Activated T-cell treated with anti-CD3 and anti-CD28 coated beads for 24 hours (primary cell): ENCODE measurements at places on chromosomes 6 and 20.

GRCh38 chr6:97557355-97557754 is 274.3 kb upstream of the MMS22L start:
- DNase-seq: no peak

GRCh38 chr6:26445934-26446667 is 5.8 kb downstream of the BTN3A3 start:
- peak; percentile 35 for DNase-seq

GRCh38 chr6:9710574-9710973 is 704.3 kb downstream of the TFAP2A start:
- DNase-seq: no peak

DNA sequence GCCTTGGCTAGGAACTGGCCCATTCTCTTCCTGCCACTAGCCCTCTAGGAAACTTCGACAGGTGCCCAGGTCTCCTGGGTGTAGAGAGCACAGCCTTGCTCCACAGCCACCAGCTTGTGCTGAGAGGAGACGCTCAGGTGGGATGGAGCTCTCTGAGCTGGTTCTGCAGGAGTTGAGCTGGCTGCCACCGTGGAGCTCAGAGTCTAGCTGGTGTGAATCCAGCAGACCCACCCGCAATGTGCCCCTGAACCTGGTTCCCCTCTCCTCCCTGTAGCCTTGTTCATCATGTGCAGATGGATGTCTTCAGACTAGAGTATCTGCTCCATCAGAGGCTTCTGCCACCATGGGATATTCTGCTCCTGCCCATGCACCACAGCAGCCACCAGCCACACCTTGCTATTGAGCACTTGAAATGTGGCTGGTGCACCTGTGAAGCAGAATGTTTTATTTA is 222.5 kb downstream of the SYNDIG1 start:
- DNase-seq: no peak

DNA sequence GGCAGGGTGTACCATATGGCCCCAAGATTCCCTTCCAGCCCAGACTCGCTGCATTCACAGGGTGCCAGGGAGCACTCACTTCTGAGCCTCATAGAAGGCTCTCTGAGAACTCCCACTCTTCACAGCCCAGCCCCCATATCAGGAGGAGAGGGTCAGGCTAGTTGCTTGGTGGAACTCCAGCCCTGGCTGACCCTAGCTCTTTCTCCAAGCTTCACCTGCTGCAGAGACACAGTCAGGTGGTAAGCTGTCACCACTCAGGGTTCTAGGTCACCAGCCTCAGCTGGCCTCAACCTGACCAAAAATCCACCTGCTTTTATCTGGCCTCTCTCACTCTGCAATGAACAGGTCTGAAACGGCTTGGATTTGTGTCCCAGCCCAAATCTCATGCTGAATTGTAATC is 162.7 kb upstream of the MLN start:
- DNase-seq: no peak

DNA sequence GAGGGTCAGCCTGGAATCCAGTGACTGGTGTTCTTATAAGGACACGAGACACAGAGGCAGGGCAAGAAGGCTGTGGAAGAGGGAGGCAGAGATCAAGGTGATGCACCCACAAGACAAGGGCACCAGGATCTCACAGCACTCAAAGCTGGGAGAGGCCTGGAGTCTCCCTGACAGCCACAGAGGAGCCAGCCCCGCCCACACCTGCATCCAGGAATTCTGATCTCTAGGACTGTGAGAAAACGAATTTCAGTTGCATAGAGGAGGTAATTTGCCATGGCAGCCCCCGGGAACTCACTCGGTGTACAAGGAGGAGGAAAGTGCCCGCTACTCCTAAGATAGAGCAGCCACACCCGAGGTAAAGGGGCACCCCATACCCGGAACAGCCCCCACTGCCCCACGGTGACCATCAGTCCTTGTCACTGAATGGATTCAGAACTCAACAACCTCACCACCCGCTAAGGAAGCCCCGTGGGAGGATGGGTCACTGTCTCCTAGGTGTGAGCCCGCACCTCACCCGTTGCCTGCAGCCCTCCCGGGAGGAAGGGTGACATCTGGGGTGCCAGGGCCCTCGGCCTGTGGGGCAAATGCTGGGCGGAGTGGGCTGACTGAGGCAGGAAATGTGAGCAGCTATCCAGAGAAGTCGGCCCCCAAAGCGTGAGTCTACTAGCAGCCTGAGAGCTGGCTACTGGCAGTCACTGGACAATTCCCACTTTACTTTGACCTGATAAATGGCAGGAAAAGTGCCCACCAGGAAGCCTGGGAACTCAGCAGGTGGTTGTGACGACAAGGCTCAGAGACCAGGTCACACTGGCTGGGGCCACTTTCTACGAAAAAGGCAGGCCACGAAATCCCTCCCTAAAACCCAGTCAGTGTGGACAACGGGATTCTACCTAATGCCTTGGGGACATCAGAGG is 22.4 kb downstream of the DLL1 start:
- DNase-seq: no peak

DNA sequence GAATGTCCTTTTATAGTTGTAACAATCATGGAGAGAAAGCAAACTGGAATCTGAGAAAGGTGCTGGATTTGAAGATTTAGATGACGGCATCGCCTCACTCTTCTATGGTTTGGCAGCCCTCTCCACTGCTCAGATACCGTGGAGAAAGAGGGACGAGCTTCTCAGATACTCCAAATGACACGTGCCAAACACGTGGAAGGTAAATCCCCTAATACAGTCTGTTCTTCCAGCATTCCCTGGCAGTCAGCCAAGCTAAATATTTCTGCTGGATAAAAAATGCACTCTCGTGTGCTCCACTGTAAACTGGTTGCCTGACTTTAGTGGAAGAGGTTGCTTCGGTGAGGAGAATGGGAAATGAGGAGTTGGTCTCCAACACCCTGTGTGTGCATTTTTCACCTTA is 16.7 kb upstream of the PRDM1 start:
- no peak for DNase-seq

DNA sequence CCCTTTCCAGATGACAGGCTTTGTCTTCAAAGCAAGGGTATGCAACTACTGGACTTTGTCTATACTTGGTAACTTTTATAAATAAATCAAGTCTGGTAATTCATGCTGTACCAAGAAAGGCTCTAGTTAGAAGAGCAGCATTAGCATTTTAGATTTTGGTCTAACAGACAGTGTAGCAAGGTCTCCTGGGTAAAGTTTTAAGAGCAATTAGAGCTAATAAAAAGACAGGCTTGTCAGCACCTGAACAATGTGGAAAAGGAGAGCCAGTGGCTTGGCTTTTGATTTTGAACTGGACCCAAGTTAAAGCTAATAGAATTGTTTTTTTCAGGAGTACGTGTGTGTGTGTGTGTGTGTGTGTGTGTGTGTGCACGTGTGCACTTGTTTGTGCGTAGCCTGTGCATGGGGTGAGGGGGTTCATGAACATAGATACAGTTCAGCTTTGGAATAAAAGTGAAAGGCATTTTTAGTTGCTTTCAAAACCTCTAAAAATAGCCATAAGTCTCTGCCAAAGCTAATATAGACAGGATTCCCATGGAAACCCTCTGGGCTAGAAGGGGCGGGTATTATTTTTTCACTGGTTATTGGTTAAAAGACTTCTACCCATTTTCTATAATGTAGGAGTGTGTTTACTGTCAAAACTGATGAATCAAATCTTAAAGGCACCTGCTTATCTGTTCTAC is 138.4 kb downstream of the KCNQ5 start:
- no peak for DNase-seq

GRCh38 chr6:370555-370954 is 21.0 kb upstream of the IRF4 start:
- DNase-seq: no peak

GRCh38 chr6:49888742-49889431 is 22.6 kb upstream of the CRISP1 start:
- DNase-seq: no peak

DNA sequence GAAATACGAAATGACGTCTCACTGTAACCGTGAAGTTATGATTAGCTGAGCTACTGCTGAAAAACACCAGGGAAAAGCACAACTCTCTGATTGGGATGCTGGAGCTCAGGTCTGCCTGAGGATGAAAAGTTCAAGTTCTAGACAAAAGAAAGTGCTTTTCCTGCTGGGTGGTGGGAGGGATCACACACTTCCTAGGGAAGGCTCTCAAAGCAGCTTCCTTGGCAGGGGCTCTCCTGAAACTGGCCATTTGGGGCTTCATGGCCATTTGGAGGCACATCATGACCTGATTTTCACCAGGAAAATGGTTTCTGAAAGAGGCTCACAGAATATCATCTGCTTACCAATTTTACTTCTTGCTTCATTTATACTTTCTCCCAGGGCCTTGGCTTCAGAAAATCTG is 97.1 kb upstream of the KCNK16 start:
- no peak for DNase-seq

GRCh38 chr20:49256261-49256660 is 21.6 kb downstream of the ZNFX1 start:
- DNase-seq: no peak

DNA sequence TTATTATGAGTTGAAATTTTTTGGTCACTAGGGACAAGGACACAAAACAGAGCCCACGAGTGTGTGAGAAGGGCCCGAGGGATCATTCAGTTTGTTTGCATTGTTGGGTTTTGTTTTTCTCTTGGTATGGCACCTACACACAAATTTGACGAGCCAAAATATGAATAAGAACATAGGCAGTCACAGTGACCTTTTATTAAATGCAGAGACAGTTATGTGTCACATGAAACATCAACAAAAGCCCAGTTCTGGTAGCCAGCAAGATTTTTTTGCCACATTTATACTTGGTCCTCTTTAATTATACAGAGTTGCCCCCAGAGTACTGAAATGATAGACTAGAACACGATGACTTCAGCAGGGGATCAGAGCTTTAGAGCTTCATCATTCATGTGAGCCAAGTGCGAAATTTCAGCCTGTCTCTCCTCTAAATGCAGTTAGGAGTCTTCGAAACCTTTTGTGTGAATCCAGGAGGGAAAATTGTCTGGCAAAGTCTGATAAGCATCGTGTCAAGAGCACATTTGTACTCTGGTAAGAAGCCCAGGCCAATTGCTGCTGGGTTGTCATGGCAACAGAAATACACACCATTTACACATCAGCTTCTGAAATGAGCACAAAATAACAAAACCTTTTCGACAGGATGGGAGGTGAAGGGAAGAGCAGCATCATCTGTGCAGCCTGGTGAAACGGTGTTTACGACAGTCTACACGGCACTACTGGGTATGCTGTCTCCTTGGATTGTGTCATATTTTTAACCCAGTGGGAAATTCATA is 79.2 kb upstream of the RIPOR2 start:
- no peak for DNase-seq

DNA sequence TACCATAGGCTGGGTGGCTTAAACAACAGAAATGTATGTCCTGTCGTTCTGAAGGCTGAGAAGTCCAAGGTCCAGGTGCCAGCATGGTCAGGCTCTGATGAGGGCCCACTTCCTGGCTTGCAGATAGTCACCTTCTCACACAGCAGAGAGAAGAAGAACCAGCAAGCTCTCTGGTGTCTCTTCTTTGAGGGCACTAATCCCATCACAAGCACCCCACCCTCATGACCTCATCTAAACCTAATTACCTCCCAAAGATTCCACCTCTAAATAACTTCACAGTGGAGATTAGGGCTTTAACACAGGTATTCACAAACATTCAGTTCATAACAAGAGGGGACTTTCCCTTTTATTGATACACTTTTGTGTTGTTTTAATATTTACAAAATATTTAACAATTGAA is 61.1 kb downstream of the RIN2 start:
- DNase-seq: no peak

- no peak for DNase-seq
These were observed 40.1 kb downstream of the VTA1 start for GRCh38 chr6:142187209-142187608.

GRCh38 chr6:32700391-32701040 is 34.1 kb upstream of the HLA-DQB1 start:
- DNase-seq: no peak

DNA sequence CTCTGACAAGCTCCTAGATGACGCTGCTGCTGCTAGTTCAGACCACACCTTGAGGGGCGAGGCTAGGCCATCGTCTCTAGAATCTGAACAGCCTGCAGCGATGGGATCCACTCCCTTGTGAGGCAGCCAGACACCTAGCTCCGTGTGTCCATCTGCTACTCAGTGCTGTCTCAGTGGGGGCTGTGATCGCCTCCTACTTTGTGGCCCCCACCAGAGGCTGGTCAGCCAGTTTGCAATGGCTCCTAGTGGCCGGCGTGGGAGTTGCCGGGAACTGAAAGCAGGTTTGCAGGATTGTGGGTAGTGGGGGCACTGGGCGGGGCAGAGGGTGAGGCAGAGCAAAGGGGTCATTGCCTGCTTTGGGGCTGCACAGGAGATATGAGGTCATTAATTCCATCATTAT is 2.8 kb downstream of the CCN5 start:
- no peak for DNase-seq

DNA sequence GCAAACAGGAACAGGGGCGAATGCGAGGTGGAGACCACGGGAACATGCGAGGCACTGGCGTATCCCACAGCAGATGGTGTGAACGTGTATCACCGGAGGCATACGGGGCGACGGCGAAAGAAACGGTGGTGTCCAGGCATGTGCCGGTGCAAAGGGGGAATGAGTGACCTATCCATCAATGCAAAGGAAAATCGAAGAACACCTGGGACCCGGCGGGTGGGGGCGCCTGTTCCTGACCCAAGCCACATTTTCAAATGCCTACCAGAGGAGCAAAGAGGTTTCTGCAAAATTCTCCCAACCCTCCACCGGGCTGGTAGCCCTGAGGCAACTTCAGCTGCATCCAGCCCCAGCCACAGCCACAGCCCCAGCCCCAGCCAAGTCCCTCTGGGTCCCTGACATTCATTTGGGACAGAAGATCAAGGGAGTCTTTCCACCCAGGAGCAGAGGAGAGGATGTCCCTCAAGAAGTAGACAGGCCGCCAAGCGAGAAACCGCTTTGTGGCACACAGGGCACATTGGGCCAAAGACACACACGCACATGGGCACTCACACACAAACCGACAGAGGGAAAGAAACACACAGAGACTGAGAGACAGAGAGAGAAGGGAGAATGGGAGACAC is 164.0 kb upstream of the ZNF337 start:
- DNase-seq: no peak

GRCh38 chr6:26552205-26552604 is 14.0 kb downstream of the HMGN4 start:
- DNase-seq: no peak
